ENCODE measurements at places on chromosomes 12 and 14.

- no peak for DNase-seq
These were observed 23.3 kb upstream of the CCER1 start for GRCh38 chr12:90978117-90978770.

DNA sequence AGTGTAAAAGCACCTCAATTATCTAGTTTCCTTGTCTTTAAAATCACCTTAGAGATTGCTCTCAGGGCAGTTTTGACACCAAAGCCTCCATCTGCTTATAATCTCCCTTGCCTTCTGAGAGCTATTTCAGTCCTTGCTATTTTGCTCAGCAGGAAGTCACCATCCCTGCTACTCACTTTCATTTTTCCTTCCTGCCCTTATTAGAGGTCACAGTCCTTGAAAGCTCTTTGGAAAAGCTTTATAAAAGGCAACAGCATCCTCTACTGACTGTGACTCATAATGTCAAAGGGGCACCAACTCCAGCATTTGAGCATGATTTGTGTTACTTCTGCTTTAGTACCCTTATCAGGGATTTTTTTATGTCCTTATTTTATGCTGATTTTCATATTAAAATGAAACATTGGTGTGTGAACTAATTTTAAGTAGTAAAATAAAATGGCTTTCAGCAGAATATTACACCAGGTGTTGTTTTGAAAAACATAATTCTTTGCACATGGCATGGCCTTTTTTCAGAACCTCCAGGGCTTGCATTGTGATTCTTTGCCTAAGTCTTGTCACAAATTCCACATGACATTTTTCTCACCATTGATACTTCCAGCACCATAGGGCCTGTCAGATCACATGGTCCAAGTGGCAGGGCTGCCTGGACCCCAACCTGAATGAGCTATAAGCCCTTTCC, 213.0 kb downstream of the ADAMTS20 start:
- no peak for DNase-seq

GRCh38 chr14:76088771-76089571, 62.8 kb upstream of the GPATCH2L start:
- DNase-seq = no peak

DNA sequence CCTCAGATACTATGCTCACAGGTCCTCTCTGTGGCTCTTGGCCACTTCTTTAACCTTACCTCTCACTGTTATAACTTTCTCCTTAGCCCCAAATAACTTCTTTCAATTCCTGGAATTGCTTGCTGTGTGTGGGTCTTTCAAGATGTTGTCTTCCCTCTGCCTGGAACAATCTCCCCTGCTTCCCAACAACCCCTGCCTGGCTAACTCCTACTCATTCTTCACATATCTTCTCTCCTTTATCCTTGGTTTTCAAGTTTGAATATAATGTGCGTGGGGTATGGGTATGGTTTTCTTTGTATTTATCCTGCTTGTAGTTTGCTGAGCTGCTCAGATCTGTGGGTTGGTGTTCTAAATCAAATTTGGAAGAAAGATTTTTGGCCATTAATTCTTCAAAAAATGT, 2.7 kb upstream of the WASHC3 start:
- no peak for DNase-seq

DNA sequence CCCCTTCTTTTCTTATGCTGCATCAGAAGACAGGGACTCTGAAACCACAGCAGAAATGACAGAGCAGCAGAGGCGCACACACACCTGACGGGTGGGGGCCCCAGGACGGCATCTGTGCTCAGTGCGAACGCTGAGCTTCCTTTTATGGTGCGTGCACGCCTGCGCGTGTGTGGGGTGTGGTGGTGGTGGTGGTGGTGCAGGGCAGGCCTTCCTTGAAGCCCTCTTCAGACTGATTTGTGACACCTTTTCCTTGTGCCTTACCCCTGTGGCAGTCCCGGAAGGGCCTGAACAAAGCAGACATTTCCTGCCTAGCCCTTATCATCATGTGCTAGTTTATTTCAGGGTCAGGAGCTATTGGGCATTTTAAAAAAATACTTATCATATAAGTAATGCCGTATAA, 75.7 kb downstream of the TSPAN9 start:
- DNase-seq = no peak

DNA sequence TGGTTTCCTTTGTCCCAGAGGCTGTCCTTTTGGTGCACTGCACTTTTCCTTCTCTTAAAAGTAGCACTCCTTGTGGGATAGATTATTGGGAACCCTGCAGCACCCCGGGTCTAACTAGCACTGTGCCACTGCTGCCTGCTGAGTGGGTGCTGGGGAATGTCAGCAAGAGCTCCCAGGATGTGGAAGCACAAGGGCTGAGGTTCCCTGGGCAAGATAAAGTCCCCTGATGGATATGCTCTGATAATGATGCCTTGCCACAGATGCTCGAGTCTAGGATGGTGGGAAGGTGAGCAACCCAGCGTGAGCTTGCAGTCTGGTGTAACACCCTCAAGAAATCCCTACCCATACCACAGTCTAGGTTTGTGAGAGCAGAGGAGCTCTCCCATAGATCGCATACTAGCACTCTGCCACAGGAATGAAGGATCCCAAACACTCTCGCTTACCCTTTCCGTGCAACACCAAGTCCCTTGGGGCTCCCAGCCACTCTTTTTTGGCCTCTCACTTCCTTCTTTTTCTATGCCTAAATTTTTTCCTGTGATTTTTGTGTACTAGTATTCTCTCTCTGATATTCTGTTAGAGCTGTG, 32.6 kb downstream of the USP15 start:
- no peak for DNase-seq

- DNase-seq = no peak
These were observed 1.5 kb upstream of the VAMP1 start for GRCh38 chr12:6471989-6472360.

GRCh38 chr12:92673756-92674155, 29.0 kb upstream of the PLEKHG7 start:
- no peak for DNase-seq
